ENCODE measurements at places on chromosomes 1 and 21.

DNA sequence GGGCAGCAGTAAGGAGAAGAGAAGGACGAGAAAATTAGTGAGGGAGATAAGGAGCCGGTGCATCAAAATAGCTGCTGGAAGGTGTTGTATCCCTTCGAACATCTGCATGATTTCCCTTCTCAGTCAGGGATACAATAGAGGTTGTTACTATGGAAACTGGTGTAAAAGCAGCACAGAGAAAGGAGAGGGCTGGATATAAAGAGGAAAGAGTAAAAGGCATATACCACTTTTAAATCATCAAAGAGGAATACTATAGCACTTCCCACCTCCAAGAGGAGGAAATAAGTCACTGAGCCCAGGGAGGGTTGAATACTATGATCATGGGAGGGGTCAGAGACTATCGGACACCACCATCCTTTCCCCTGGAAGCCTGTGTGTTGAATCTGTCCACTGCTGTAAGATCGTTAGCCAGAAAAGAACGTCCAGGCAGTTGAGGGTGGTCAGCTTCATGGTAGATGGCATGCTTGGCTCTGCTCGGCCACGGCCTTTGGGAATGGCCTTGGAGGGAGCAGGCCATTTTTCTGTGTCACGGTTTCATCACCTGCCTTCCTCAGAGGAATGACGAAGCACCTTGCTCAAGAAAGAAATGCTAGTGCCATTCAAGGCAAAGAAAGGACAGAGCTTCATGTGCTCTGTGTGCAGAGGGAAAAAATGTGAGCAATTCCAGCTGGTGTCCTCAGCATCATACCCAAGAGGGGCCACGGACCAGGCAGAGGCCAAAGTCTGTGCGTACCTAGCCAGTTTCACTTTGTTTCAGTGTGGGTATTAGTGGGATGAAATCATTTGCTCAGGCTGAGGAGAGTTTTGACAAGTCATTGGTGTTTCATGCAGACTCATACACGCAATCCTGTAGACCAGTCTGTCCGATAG, 64.2 kb downstream of the IRF2BP2 start:
- DNase-seq, result no peak

DNA sequence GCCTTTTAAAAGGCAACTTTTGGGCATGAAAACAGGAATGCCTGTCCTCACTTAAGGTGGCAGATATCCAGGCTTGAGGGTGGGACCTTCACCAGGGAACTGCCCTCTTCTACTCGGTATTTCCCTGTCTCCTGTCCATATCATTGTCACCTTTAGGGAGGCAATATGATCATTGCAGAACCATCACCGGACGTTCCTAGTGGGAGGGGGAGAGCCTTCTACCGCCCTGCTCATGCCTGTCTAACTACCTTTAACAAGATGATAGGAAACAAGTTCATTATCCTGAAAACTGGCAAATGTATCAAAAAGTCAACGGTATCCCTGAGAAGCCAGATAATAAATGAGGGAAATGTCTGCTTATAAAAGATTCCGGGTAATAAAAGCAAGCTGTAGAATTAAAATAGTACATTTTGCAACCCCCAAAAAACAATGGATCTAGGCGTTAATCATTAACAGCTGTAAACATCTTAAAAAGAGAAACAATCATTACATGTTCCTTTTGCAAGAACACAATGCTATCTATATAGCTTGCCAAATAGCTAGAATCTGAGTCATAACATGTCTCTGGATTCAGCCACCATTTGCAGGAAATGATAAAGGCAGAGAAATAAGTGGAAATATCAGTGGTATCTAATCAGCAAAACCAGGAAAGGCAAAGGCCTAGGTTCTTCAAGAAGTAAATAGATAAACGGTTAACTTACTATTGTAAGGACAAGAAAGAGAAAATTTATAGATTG, 852.9 kb upstream of the ADGRL4 start:
- DNase-seq, result no peak

- DNase-seq, result no peak
Observed at GRCh38 chr1:66275601-66276023, 258.3 kb upstream of the SGIP1 start.

GRCh38 chr1:97192872-97193572, 471.4 kb downstream of the PTBP2 start:
- no peak for DNase-seq

DNA sequence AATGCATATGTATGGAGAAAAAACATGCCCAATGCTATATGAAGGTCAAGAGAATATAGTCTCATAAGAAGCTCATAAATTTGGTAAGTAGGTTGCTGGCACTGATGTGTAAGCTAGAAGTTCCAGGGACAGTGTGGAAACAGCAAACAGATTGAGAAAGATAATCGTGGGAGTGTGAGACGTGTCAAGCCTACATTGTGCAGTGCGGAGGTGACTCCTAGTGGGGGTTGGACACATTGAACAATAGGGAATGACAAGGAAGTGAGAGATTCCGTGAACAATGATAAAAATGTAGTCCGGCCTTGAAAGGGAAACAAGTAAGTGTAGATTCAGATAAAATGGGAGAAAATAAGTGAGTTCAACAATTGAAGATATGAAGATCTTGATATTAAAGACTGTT, 788.4 kb upstream of the PRMT6 start:
- no peak for DNase-seq
